ENCODE measurements at places on chromosomes 6 and 20.

DNA sequence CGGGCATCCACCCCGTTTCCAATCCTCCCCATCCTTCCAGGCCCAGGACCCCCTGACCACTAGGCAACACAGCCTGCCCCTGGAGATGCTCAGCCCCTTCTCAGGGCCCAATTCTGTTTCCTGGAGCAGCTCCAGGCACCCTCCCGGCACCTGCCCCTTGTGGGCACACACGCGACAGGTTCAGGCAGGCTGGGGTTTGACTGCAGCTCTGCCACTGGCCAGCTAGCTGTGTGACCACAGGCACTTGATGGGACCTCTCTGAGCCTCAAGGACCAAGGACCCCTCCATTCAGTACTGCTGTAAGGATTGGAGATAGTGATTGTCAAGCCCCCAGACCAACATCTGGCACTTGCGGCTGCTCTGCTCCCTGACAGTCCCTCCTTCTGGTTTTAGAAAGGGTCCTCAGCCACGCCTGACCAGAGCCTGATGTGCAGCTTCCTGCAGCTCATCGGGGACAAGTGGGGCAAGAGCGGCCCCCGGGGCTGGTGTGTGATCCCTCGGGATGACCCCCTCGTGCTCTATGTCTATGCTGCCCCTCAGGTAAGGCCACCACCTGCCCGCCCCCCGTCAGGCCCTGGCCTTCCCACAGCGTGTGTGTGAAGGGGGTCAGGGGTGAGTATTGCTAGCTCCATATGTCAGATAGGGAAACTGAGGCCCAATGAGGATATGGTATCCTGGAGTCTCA is 21.7 kb downstream of the FGD2 start:
- DNase-seq: no peak

GRCh38 chr6:5034736-5035135 is 30.9 kb upstream of the RPP40 start:
- no peak for DNase-seq

DNA sequence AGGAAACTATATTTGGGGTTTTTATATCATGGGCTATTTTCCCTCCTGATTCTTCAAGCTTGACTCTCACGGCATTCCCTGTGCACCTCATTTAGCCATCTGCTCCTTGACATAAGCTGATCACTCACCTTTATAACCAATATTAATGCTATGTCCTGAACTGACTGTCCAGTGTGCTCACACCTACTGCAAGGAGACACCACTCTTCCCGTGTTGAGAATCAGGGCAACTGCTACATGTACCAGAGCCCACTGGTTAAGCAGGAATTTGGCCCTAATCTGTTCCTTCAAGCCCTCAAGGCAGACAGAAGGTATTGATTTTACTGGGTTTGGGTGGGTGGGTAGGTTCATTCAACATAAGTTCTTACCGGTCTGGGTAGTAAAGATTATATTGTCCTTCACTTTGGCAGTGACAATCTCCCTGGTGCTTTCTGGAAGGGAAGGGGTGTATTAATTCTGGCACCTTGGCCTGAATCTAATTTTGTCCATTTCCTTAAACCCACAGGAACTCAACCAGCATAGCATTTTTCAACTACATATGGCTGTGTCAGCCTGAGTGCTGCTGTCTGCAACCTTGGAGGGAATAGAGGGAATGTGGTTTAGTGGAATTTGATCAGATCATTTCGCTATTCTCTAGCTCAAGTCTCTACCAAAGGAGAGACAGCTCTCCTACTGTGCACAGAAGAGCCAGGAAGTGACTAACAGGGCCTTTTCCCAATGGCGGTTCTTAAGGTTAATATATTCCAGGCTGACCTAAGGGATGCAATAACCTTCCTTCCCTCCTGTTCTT is 293.2 kb downstream of the BTBD9 start:
- no peak for DNase-seq

GRCh38 chr20:38203337-38203980 is 38.4 kb upstream of the TGM2 start:
- no peak for DNase-seq

GRCh38 chr6:21352131-21352530 is 241.4 kb upstream of the SOX4 start:
- peak; percentile 30 for DNase-seq

DNA sequence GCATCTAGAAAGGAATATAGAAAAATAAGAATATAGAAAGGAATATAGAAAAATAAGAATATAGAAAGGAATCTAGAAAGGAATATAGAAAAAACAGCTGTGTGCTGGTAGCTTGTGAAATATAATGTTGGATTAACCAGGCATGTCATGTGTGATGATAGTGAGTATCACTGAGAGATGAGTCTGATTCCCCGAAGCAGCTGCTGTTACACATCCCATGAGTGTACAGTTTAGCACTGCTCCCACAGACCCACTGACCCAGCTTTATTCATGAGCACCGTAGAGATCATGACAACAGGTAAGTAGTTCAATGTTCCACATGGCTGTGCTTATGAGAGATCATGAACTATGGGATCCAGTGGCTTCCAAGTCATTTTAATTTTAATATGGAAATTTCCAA is 64.8 kb downstream of the SLC22A3 start:
- no peak for DNase-seq

GRCh38 chr6:54238396-54238795 is 69.8 kb upstream of the TINAG start:
- DNase-seq: no peak

GRCh38 chr20:4220756-4221155 is 205.4 kb upstream of the RNF24 start:
- no peak for DNase-seq

DNA sequence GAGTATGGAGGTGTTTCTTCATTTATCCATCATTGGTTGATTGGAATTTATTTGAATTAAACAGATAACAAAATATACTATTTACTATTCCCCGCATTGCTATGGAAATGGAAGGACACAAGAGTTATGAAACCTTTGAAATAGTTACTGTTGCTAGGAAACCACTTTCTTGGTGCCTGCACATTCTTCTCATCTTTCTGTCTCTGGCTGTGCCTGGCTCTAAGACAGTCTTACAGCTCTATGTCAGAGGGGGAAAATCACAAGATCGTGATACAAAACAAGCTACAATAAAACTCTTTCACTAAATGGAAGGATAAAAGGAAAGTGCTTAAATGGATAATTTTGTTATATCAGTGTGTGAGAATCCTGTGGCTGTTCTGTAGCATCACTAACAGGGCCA is 453.0 kb downstream of the LMBRD1 start:
- no peak for DNase-seq

GRCh38 chr6:126914172-126914571 is 204.3 kb upstream of the RSPO3 start:
- no peak for DNase-seq

Measured in NCI-H187 treated with DMSO at 0.1 percent for 48 hours (cell line).